ENCODE measurements at places on chromosomes 3 and 15. TPM values are rescaled to one million over a fixed set of nuclear protein-coding genes. Genes with fewer than 3 reads are reported as not detected.

DNA sequence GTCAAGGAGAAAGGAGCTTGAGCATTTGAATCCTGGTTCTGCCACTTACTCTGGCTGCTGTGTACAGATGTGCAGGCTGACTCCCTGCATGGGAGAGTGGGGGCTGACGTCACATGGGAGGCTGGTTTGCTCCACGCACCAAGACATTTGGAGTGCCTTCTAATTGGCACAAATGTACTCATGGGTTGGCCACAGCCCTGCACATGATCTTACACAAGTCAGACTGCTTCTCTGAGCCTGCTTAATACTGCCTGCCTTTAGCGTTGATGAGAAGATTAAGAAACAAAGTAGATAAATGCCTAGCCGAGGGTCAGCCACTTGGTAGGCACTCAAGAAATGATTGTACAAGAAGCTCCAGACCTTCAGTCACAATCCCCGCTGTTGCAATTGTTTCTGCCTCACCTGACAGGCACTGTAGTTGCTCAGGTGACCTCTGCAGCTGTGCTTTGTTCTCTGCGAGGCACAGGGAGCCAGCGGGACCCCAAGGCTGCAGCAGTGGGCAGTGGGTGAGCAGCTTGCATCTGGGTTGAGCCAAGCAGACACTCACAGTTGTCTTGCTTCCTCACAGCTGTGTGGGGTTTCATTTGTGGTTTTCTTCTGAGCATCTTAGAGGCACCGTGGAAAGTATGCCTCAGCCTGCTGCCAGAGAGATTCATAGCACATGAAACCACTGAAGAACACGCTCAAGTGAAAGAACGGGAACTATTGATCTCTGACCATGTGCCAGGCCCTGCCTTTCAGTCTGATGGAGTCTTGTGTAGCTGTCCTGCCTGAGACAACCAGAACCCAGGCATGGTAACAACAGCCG, 33.1 kb downstream of the GRK7 start:
- peak; percentile 23 for DNase-seq

DNA sequence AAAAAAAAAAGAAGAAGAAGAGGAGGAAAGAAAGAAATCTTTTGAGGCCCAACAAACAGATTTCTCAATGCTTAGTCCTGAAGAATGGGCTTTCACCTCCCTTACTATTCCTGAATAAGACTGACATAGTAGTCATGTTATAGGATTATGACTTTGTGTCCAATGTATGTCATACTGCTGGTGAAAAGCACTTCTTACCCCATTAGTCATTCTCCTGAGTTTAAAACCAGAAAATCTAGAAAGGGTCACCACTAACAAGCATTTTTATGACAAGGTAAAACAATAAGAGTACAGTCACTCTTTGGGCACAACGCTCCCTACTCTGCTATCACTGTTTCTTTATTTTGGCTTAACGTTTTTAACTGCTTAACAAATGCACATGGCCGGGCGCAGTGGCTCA, 88.2 kb downstream of the IGSF11 start:
- DNase-seq: no peak

GRCh38 chr15:41464889-41465580, 28.6 kb upstream of the ITPKA start:
- no peak for DNase-seq

DNA sequence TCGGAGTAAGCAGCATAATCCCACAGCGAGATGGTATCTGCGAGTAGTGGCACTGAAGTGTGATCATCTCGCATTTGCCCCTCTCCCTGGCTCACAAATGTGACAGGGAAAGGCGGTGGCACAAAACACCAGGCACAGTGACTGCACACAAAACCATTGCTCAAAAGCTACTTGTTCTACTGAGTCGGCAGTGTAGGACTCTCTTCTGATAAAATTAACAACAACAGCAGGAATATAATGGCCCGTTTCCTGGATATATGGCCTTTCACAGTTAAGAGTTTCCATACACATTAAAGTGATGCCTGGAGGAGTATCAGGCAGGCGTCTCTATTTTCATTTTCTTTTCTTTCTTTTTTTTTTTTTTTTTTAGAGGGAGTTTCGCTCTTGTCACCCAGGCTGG, 69.0 kb downstream of the MYO1E start:
- no peak for DNase-seq

- DNase-seq: no peak
Measured at GRCh38 chr15:98953968-98954367, 53.6 kb downstream of the PGPEP1L start.

DNA sequence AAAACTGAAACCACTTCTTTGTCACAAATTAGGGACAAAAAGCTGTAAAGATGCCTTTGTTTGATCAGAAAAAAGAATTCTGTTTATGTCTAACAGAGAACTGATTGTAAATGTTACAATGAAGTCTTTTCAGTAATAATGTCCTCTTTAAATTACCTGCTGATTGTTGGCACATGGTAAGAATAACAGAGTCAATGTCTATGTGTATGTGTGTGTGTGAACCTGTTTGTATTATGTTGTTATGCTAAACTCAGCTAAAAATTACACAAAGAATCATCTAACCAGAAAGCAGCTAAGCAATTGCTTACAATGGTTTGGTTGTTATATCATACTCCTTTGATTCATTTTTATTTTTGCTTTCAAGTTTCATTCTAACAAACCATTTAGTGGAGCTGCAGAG, 159.1 kb upstream of the PDZRN3 start:
- no peak for DNase-seq

GRCh38 chr15:80709542-80709941, 14.4 kb downstream of the ABHD17C start:
- no peak for DNase-seq

Gene CLEC3B
- polyA plus RNA-seq: 126 TPM

Gene CAMK1
- polyA plus RNA-seq: 17.4 TPM

Gene CHRNB4
- 0.30 TPM for polyA plus RNA-seq
